ENCODE measurements at places on chromosomes 4 and X.

DNA sequence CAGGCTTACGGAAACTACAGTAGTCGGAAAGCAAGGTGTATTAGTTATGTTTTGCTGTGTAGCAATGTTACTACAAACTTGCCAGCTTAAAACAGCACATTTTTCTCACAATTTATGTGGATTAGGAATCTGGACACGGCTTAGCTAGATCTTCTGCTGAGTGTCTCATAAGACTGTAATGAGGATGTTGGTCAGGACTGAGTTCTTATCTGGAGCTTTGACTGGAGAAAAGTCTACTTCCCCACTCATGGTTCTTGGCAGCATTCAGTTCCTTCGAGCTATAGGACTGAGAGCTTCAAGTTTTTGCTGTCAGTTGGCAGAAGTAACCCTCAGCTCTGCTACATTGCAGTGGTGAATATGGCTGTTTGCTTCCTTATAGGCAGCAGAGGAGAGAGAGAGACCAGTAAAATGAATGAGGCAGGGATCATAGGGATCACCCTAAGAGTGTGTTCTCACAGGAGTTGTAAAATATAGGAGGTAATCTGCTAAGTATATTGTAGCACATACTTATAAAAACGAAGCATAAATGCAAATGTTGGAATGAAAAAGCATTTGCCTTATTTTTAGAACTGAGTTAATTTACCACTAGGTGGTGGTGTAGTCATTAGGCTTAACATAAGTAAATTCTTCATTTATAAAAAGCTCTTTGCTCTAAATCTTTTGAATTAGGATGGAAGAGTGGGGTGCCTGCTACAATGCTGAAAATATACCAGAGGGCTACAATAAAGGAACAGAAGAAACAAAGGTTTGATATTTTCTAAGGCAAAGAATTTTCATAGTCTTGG, 38.6 kb downstream of the ALG13 start:
- no peak for DNase-seq

- no peak for DNase-seq
Measured at GRCh38 chr4:95124906-95125504, 367.2 kb downstream of the BMPR1B start.

DNA sequence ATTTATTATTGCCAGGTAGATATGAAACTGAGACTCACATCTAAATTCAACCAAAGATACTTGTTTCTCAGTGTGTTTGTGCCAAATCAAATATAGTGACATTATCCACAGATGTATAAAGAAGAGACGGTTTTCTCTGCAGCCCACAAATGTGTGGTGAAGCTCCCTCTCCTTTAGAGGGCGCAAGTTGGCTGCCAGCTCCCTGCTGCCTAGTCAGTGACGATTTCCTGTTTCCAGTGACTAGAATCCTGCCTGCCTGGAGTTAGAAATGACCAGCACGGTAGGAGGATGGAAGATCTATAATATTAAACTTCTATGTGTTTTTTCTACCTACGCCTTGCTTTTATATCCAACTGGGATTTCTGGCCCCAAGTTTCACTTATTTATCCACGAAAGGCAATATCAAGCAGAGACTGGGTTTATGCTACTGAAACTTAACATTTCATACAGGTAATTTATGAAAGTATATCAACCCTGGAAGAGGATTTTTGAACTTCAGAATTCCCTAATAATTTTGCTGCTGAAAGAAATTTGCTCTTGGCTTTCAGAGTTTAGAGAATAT, 1793.7 kb upstream of the TENM3 start:
- no peak for DNase-seq

DNA sequence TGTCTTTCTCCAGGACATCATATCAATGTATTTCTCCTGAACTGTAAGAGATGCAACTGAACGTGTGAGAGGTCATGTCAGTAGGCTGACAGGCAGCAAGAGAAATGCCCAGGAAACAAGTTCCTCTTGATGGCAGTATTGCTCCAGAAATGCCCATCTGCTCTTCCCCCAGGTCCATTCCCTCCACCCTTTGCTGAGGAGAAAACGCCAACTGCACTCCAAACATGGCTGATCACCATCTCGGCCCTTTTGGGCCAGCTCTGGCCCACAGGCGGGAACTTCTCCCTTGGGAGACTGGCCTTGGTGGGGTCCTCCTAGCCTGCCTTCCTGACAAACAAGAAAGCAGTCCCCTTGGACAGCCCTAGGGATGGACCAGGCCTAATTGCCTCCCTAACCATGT, 276.5 kb upstream of the AGTR2 start:
- DNase-seq, result peak; percentile 74

DNA sequence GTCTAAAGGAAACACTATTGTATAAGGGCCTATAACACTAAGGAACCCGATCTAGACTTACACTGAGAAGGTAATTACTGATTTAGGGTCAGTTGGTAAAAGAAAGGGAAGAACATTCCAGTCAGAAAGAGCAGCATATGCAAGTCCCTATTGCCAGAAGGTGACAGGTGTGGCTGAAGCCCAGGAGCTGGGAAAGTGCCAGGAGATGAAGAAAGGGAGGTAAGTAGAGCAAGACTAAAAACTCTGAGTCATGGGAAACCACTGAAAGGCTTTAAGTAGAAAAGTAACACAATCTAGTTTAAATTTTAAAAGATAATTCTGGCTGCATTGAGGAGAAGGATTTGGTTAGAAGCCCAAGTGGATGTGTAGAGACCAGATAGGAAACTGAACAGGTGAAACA, 77.7 kb upstream of the INTU start:
- no peak for DNase-seq

GRCh38 chrX:85905851-85906250, 141.5 kb downstream of the CHM start:
- DNase-seq, result no peak

GRCh38 chr4:121462660-121463261, 81.9 kb upstream of the QRFPR start:
- DNase-seq, result peak; percentile 36

- no peak for DNase-seq
Measured at GRCh38 chr4:88775529-88775928, 77.9 kb upstream of the NAP1L5 start.

- no peak for DNase-seq
Measured at GRCh38 chr4:119103263-119103662, 32.4 kb upstream of the MYOZ2 start.

DNA sequence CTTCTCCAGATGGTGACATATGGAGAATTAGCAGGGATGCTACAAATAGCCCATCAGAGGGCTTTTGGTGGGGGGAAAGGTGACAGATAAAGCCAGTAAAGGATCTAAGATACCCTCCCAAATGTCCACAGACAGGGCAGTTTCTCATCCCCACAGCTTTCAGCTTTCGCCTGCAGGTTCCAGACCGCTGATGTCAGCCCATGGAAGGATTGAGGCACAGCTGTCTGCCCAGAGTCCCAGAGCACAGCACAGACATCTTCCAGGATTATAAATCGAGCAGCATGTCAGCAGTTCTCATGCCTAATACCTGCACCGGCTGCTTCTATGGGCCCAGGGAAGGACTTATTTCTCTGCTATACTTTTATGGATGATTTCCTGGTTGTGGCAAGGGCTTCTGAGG, 96.7 kb upstream of the MXRA5 start:
- DNase-seq, result no peak

GRCh38 chr4:186563761-186564160, 8.4 kb upstream of the MTNR1A start:
- no peak for DNase-seq

- no peak for DNase-seq
Measured at GRCh38 chr4:72987741-72988729, 81.5 kb downstream of the COX18 start.

DNA sequence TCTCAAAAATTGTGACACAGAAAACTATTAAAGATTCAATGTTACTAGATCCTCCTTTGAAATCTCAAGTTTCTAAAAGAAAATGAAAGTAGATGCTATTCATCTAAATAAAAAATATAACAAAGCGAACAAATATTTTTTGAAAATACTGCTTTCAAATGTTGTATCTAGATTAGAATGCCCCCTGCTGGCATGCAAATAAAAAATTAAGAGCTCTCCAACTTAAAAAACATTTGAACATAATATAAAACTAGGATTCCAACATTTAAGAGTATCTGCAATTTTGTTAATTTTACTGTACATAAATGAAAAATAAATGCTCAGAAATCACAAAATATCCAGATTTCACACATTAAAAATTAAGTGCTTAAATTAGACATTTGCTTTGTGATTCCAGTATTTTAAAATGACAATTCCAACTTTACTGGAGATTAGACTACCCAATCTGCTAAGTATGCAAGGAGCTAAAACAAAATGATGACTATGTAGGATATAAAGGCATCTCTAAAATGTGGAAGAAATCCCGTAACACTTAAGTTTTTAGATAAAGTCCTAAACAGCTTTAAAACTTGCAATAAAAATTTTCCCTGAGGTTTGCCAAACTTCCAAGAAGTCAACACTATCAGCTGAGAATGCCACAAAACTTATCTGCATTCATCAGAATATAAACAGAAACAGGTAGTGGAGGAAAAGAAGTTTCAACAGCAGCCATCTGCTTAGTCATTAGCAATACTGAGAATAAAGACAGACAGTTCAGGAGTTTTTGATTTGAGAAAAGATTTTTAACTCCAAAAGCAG, 32.7 kb downstream of the DHX15 start:
- DNase-seq, result no peak

GRCh38 chr4:169859366-169860216, 101.8 kb upstream of the HPF1 start:
- DNase-seq, result no peak

GRCh38 chr4:134862116-134862515, 660.5 kb upstream of the PABPC4L start:
- no peak for DNase-seq

DNA sequence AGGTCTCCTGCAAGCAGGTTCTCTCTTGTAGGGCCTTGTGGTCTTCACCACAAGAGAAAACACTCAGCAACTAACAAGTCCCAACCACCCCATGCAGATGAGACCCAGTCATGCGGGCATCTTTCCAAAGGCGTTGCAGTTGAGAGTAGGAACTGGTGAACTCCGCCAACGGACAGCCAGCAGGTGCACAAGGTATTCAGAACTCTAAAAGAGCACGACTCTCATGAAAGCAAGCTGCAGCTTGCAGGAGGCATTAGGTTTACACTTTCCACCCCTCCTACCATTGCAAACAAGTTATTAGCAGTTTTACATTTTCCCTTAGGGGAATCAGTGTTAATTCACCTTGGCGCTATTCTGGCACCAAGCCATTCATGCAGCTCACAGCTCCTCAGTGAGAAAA, 173.4 kb upstream of the KIT start:
- peak; percentile 89 for DNase-seq

GRCh38 chr4:142549726-142550463, 296.2 kb downstream of the INPP4B start:
- peak; percentile 74 for DNase-seq

GRCh38 chrX:110082161-110082560, 79.2 kb downstream of the TMEM164 start:
- no peak for DNase-seq

DNA sequence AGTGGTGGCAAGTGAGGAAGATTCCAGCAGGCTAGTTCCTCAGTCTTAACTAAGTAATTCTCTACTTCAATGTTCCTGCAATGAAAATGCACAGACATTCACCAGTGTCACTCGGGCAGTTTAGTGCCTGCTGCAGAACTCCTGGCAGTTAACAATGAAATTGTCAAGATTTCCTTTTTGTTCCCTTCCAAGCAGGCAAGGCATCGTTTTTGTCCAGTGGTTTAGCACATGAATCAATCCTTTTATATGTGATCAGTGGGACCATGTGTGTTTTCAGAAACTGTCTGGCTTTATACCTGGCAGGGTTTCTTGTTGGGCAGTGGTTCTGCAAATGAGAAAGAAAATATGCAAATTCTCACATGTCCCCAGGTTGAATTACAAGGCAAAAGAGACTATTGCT, 122.2 kb downstream of the GBA3 start:
- no peak for DNase-seq

DNA sequence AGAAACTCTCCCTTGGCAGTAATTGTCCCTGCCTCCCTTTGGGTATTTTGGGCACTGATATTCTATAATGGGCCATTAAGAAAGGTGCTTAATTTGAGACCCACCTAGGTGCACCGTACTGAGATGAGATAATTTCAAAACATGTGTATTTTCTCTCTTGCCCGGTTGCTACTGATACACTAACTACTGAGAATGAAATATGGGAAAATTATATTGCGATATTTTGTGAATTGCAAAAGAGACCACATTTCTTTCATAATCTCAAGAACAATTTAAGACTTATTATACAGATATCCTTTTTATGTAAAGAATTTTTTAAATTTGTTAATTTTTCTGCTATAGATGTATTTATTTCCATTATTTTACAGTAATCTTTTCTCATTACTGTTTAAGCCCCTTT, 284.9 kb downstream of the ADGRL3 start:
- DNase-seq, result no peak

DNA sequence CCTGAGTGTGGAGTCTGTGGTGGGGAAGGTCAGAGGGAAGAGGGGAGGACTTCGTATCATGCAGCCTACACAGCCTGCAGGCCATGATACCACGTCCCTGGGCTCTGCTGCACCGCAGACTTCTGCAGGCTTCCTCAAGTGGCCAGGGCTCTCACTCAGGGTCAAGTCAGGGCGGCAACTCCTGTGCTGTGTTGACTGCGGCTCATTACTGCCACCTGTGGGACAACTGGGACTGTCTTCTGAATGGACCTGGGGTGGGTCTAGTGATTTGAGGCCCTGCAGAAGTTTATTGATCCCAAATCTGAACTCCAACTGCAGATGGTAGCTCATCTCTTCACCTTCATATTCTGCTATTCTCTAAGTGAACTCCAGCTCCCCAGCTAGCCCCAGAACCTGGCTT, 167.1 kb downstream of the NSUN7 start:
- no peak for DNase-seq

GRCh38 chr4:97720869-97721432, 422.3 kb downstream of the STPG2 start:
- DNase-seq, result no peak

DNA sequence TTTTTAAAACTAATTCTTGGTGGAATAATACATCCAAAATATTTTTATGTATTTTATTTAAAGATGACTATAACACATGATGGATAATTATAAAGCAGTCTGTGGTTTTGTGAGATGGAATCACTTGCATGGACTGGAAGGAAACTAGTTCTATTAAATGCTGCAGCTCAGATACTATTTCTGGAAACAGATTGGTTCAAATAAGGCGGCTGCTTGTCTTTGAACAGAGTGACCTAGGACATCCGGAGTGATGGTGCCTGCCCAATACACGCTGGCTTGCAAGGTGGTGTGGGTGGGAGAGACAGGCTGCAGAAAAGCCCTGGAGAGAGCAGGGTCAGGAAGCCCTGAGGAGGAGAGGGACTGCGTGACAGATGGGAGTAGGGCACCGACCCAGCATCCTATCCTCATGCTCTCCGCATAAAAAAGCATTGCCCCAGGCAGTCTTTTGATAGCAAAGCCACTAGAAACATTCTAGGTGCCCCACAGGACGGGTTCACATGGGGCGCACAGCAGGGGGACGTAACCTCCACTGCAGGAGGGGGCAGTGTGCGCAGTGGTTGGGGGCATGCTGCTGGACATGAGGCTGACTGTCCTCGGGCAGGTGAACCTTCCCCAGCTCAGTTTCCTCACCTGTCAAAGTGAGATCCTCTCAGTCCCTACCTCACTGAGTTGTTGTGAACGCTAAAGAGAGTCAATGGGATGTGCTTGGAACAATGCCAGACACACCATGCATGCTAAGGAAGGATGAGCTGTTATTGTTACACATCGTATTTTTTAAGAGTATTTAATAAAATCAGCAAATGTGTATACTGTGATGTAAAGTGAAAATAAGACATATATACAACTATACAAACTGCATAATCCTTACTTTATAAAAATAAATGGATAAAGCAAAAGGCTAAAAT, 71.3 kb downstream of the EVC2 start:
- no peak for DNase-seq

Data from NCI-H2107 (cell line).